ENCODE measurements at places on chromosomes 3 and 15. TPM values are rescaled to one million over a fixed set of nuclear protein-coding genes. Genes with fewer than 3 reads are reported as not detected.
A peak's percentile ranks its signal among the peaks of the same experiment; 100 is the strongest.

DNA sequence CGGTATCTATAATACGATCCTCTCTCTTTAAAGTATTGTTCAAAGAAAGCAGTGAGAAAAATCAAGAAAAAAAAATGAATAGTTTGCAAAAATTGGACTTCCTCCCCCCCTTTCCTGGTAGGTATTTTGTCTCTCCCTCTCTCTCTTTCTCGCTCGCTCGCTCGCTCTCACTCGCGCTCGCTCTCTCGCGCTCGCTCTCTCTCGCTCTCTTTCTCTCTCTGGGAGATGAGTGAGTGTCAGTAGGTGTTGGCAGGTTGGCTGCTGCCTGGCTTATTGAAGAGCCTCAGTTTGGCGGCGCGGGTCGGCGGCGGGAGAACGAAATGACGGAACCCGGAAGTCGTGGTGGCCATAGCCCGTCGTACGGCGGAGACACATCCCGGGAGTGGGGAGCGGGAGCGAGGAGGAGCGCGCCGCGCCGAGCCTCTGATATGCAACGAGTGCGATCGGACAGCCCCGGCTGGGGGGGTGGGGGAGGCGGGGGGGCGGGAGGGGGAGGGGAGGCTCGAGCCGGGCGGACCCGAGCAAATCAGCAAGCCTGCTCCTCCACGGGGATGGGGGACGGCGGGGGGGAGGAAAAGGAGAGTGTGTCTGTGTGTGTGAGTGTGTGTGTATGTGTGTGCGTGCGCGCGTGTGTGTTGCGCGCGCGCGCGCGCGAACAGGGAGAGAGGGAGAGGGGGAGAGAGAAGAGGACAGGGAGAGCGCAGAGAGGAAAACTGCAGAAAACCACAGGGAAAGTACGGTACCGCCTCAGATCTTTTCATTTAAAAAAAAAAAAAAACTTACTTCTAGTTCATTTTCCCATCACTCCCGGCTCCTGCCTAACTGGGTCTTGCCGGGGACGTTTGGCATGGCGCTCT is at the start of gene MEIS2:
Gene MEIS2 (minus strand): TSS at position 441 of the 857 bp plus-strand sequence. CDS start 1,083 bp downstream, outside the sequence.
- DNase-seq = peak; percentile 51

DNA sequence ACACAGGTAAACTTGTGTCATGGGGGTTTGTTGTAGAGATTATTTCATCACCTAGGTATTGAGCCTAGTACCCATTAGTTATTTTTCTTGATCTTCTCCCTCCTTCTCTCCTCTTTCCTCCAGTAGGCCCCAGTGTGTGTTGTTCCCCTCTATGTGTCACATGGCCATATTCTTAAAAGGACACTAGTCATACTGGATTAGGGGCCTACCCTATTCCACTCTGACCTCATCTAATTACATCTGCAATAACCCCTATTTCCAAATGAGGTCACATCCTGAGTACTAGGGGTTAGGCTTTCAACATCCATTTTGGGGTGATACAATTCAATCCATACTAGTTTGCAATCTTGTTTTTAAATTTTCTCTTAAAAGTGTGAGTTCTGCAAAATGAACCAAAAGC is 142.8 kb downstream of the IMPG2 start:
- no peak for DNase-seq

DNA sequence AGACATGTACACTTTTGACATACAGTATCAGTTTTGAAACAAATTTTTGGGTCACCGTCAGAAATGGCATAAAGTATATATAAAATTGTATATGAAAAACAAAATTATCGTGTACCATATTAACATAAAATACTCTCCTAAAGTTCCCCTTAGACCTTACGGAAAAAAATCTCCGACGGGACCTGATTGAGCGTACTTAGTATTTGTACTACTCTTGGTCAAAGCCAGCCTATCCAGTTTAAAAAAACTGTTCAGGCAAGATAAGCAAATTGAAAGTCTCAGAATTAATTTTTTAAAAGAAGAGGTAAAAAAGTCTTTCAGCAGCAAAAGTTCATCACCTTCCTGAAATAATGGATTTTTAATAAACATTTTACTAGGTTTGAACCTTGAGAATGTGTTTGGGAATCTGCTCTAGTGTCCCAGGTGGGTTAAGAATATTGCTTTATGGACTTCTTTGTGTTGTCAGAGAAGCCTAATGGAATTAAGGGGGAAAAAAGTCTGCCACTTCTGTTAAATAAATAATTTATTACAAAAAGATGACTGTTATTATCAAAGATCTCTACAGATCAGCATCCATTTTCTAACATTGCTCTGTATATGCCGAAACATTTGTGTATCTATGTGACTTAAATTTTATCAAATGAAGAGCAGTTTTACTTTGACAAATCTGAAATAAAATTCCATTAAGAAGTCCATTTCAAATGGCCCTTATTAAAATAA is 48.6 kb downstream of the ZBTB20 start:
- DNase-seq = no peak

DNA sequence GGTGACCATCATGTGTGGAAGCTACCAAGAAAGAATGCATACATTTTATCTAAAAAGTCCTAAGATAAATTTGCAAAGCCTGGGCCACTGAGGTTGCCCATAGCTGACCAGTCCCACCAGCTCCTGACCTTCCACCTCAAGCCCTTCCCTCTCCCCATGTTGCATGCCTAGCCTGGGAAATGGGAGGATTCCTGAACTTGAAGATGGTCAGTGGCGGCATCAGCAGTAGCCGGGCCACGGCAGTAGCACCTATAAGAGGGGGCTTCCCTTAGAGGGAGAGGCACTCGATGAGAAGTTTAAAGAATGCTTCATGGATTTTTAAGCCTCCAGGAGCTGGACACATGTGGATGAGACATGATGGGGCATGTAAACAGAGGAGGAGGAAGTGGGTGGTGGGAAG is 172.1 kb downstream of the KLF13 start:
- DNase-seq = no peak

CNTN4 gene
- total RNA-seq = not detected

RYR3 gene
- not detected for total RNA-seq

Measured in activated naive CD4-positive, alpha-beta T cell treated with anti-CD3 and anti-CD28 coated beads for 36 hours (primary cell).